AG08396 (cell line): ENCODE measurements at places on chromosomes 12 and 14.

DNA sequence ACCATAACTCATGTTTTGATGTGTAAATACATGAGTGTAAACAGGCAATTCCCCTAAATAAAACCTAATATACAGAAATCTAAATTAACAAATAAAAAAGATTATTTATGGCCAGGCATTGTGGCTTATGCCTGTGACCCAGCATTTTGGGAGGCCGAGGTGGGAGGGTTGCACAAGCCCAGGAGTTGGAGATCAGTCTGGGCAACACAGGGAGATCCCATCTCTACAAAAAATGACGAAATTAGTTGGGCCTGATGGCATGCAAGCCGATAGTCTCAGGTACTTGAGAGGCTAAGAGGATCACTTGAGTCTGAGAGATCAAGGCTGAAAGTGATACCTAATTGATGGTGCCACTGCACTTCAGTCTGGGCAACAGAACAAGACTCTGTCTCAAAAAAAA, 48.7 kb downstream of the BCAT1 start:
- DNase-seq = no peak

- DNase-seq = no peak
Measured at GRCh38 chr12:124168016-124168786, 126.7 kb upstream of the RFLNA start.

GRCh38 chr14:32950584-32950983, 11.9 kb downstream of the NPAS3 start:
- DNase-seq = no peak

- peak; percentile 32 for DNase-seq
Measured at GRCh38 chr14:92546347-92547053, 32.9 kb downstream of the RIN3 start.

- DNase-seq = no peak
Measured at GRCh38 chr12:122250047-122250446, 16.2 kb downstream of the VPS33A start.

GRCh38 chr12:87157791-87158190, 871.4 kb downstream of the C12orf50 start:
- peak; percentile 58 for DNase-seq

GRCh38 chr12:100493396-100494012, 19.8 kb downstream of the NR1H4 start:
- DNase-seq = no peak

DNA sequence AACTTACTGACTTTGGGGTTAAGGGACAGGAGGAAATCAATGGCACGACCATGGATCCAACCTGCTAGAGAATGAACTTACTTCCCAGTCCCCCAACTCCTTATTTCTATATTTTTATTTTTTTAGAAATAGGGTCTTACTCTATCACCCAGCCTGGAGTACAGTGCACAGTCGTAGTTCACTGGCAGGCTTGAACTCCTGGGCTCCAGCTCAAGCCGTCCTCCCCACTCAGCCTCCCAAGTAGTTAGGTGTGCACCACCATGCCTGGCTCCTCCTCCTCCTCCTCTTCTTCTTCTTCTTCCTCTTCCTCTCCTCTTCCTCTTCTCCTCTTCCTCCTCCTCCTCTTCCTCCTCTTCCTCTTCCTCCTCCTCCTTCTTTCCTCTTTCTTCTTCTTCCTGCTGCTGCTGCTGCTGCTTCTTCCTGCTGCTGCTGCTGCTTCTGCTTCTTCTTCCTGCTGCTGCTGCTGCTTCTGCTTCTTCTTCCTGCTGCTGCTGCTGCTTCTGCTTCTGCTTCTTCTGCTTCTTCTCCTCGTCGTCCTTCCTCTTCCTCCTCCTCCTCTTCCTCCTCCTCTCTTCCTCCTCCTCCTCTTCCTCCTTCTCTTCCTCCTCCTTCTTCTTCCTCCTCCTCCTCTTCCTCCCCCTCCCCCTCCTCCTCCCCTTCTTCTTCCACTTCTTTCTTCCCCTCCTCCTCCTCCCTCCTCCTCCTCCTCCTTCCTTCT, 390.1 kb upstream of the RGS6 start:
- DNase-seq = no peak

- DNase-seq = no peak
Measured at GRCh38 chr12:125988545-125988944, 923.3 kb downstream of the AACS start.

GRCh38 chr14:27688841-27689444, 1077.6 kb upstream of the FOXG1 start:
- DNase-seq = no peak

DNA sequence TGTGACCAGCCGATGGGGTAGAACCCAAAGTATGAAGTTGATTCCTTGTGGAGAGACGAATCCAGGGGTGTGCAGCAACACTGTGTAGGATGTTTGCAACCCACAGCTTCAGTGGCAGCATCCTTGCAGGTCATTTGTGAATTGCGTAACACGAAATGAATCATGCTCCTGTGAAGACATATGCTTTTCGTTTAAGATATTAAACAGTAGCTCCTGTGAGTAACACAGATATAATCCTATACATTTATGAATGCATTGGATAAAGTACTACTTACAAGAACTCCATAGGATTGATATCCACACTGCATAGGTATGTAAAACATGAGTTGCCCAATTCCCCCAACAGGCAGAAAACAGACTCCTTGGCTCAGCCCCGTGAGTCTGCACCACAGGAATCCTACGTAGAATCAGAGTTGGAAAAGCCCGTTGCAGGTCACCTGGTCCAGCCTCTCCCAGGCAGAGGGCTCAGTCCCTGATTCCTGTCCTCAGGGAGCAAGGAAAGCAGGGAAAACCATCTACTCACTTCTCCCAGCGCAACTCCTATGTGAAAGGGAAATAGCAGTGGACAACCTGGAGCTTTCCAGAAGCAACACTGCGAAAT, 75.8 kb downstream of the GPATCH2L start:
- DNase-seq = peak; percentile 10

GRCh38 chr12:49503674-49504180, 35.1 kb upstream of the KCNH3 start:
- no peak for DNase-seq

DNA sequence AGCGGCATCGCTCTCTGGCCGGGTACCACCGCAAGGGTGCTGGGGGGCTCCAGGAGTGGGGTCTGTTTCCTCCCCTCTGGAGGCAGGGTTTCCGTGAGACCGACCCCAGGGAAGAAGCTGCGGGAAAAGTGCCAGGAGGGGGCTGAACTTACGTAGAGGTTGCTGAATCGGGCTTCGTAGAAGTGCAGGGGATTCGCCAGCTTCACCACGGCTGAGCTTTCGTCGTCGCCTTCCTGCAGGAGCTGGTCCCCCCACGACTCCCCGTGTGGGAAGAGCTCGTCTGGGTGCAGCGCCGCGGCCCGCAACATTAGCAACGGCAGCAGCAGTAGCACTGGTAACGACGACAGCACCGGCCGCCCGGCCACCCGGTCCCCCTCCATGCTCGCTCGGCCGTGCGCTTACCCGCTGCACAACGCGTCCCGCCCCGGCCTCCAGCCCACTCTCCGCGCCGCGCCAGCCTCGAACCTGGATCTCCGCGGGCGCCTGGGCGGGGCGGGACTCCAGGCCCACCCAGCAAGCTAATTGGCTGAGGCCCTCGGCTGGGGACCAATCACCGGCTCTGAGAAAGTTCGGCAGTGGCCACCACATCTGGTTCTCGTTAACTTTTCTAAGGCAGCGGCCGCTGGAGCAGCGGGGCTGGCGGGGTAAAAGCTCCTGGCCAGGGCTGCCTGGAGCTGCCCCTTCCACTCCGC, at the start of gene NID2:
Gene NID2, minus strand, starts transcription at position 445 of the 692 bp plus-strand sequence. Its CDS starts 65 bp downstream, at position 380.
- DNase-seq = peak; percentile 96

- no peak for DNase-seq
Measured at GRCh38 chr12:92968176-92968813, 39.2 kb upstream of the EEA1 start.

- DNase-seq = no peak
Measured at GRCh38 chr12:58171914-58172313, 230.5 kb downstream of the ATP23 start.

DNA sequence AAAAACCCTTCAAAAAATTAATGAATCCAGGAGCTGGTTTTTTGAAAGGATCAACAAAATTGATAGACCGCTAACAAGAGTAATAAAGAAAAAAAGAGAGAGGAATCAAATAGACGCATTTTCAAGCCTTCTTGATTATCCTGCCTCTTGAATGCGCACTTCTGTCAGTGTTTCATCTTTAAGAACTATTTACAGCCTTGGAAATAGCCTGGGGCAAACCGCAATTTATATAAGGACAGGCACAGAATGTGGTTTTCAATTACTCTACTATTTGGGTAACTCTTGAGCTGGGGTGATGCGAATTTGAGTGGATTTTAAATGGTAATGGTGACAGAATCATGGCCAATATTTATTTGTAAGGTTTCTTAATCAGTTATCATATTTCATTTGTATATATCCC, 179.1 kb upstream of the OTX2 start:
- DNase-seq = no peak
